OCI-M1 (cell line): ENCODE measurements at places on chromosomes 5 and 9.

GRCh38 chr5:146450002-146450401 is 2.9 kb downstream of the TCERG1 start:
- DNase-seq: no peak

DNA sequence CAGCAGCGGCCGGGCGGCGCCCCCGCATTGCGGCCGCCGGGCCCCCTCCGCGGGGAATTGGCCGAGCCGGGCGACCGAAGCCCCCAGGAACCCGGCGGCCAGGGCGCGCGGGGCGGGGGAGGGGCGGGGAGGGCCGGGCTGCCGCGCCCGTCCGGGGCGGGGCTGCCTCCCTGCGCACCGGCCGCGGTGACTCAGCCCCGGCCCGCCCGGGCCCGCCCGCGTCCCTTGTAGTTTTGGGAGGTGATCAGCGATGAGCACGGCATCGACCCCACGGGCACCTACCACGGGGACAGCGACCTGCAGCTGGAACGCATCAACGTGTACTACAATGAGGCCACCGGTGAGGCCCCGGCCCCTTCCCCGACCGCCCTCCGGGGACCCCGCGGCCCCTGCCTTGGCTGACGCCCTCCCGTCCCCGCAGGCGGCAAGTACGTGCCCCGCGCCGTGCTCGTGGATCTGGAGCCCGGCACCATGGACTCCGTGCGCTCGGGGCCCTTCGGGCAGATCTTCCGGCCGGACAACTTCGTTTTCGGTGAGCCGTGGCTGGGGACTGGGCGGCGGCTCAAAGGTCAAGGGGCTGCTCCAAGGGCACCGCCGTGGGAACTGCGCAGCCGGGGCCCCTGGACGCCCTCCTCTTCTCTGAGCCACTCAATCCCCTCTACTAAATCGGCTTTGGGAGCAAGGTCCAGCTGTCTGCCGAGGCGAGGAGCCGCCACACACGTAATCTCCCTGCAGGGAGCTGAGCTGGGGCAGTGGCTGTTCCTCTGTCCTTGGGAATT is 592 bp downstream of the TUBB4B start:
- DNase-seq: peak; percentile 59

DNA sequence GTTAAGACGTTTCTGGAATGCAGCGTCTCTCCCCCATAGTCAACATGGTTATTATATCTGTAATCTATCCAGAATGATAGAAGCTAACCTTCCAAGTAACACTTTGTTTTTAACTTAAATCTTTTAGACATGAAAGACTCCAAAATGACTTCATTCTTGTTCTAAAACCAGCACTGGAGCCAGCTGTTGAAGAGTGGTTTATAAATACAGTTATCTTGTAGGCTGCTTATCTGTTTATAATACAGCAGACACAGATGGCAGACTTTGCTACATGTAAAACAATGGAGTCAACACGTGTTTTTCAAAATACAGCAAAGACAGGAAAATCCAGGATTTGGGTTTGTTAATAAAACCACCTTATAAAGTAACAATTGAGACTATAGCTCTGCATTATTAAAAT is 48.8 kb upstream of the RETREG1 start:
- no peak for DNase-seq

GRCh38 chr9:121661328-121661727 is 9.9 kb downstream of the DAB2IP start:
- DNase-seq: no peak

GRCh38 chr5:17878541-17878940 is 244.3 kb downstream of the TAF11L14 start:
- DNase-seq: no peak

DNA sequence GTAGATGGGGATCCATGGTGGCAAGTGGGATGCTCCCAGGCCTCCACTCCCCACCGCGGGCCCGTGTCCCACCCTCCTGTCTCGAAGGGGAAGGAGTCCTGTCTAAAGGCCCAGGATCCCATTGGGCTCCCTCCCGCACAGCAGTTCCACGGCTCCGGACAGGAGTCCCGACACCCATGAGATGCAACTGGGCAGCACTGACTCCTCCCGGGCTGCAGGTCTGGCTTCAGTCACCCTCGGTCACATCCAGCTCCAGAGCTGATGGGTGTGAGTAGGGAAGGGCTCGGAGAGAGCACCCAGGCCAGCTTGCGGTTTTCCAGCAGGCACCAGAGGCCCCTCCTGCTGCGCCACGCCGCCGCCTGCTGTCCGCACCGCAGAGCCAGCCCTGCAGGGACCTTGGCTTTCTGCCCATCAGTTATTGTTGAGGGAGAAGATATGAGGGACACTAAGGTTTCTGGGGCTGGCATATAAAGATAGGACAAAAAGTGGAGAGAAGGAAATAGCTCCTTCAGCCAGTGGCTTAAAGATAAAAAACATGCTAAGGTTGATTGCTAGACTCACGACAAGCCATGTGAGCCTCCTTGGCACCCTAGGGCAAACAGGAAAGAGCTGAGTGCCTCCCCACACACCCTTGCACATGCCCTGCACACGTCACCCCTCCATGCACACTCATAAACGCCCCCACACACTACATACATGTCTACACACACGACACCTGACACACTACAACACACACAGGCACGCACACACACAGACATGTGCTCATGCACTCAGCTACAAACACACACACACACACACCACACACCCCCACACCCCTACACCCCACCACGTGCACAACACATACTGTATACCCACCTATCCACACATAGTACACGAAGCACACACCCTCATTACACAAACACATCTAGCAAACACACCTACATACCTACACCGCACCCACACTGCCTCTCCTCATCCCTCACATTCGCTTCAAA is 79.0 kb downstream of the AK8 start:
- peak; percentile 98 for DNase-seq

GRCh38 chr5:91146905-91147600 is 236.1 kb downstream of the ARRDC3 start:
- no peak for DNase-seq

DNA sequence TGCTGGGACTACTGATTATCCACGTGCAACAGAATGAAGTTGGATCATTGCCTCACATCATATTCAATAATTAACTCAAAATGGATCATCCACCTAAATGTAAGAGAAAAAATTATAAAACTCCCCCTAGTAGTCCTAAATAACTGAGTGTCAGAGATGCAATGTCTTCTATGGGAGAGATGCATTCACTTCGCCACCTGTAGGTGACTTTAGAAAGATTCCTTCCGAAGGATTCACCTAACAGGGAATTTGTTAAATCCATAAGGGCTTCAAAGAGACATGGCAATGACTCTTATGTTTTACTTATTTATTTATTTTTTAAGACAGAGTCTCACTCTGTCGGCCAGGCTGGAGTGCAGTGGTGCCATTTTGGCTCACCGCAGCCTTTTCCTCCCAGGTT is 526.0 kb downstream of the MTRR start:
- DNase-seq: no peak

- DNase-seq: no peak
Measured at GRCh38 chr5:137758715-137759306, 4.6 kb upstream of the HNRNPA0 start.

GRCh38 chr5:148978370-148979082 is 84.3 kb downstream of the SH3TC2 start:
- DNase-seq: no peak

DNA sequence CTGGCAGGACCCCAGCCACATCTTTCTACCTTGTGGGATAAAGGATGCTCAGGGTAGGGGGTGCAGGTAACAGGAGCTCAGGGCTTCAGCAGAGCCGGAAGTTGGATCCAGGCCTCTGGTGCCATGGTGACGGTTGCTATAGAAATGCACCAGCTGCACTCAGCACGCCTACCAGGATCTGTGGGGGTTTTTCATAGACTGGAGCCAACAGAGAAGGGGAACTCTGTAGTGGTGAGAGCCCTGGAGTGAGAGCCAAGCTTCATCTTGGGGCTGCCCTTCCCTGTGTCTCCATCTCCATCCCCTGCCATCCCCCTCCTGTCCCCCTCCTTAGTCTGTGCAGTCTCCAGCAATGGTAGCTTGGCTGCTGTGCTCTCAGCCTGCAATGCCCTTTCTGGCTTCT is 27.5 kb upstream of the BOD1 start:
- no peak for DNase-seq

DNA sequence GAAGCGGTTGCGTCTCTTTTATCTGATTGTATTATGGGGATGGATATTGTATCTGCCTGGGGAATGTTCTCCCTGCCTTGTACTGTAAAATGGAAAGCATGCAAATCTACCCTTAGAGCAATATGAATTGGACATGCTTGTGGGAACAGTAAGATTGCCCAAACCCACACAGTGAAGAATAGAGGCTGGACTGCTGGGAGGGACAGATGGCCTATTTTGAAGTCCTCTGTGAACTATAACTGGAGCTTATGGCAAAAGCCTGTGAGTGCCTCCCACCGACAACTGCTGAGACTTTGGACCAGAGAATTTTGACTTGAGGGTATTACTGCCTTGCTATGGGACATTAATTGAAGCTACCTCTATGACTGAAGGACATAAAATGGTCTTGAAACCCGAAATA is 168.9 kb downstream of the ERCC6L2 start:
- no peak for DNase-seq

- DNase-seq: no peak
Measured at GRCh38 chr5:20023686-20024180, 35.7 kb upstream of the CDH18 start.

DNA sequence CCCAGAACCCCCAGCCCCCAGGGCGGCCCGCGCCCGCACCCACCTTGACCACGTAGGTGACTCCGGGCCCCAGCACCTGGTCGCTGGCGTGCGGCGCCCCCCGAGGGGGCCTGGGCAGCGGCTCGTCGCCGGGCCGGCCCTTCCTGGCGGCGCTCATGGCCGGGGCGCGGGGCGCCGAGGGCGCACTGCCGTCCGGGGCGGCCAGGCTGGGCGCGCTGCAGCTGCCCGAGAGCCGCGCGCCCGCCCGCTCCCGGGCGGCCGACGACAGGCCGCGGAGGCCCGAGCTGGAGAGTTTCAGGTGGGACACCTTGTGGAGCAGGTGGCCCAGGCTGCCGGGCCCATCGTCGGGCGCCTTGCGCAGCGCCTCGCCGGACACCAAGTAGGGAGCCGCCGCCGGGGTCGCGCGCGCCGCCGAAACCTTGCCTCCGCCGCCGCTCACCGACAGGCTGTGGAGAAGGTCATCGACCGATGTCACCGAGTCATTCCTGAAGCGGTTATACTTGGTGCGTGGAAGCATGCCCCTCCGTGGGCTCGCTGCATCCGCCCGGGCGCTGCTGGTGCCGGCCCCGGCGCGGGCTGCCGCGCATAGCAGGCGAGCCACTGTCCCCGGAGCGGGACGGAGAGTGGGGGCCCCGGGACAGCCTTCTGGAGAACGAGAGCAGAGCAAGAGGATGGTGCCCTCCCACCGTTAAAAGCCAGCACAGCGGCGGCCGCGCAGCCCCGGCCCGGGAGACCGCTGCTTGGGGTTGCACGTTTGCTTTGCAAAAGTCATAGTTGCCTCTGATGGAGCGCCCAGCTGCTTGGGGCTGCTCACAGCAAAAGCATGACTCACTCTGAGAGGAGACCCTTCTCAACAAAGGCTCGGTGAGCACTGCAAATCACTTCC is at the start of gene SHC3:
Gene SHC3 (minus strand): TSS at position 875 of the 886 bp plus-strand sequence. CDS start 358 bp downstream, at position 517.
- DNase-seq: no peak

DNA sequence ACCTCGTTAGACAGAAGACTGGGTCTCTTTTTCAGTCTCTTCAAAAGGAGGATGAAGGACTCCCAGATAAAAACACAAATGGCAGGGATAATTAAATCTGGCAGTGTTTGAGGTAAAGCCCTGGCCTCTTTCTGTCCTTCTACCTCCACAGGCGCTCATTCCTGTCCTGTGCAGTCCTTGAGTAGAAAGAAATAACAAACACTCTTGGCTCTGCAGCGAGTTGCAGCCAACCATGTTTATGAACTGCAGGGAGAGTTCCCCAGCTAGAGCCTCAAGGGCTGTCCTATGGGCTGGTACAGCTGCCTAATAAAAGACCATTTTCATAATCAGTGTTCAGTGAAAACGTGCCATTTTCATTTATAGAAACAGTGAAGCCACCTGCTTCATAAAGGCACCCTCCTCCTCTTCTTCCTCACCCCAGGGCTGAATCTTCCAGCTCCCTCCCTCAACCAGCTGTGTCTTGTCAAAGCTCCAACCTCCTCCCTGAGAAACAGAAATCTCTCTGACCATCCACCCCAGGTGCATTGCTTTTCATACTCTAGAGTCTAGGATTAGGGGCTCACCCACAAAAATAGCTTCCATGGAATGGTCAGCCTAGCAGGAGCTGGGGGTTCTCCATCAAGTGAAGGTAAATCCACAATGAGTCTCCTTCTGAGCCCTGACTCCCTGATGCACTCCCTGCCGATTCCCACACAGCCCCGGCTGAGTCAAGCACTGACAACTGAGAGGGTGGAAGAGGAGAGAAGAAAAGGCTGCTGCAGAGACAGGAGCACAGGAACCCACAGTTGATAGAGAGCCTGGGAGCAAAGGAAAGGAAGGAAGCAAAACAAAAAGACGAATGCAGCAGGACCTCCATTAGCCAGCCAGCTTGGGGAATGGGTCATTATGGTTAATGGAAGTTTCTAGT is 150.7 kb downstream of the CMYA5 start:
- DNase-seq: no peak

DNA sequence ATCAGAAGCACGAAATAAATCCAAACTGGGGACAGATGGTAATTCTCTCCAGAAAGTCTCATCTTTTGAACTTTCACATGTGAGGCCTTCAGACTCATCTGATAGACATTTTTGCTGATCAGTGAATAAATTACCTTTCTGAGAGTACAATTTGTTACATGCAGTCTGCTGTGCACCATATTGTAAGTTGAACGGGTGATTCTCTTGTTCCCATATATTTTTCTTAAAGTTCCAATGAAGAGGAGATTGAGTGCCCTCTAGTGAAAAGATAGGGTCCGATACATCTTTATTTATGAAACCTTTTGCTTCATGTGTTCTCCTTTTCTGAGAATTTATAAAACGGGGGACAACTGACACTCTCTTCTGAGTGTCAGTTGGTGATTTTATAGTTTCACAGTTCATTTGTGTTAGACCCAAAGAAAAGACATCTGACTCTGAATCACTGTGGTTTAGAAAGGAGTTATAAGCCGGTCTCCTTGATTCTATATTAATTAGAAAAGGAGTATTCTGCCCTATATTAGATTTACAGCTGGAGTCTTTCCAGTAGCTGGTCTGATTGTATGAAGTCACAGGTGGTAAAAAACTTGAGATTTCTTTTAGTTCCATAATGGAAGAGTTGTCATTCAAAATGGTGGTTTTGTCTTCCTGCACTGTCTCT is 30.4 kb downstream of the GNG10 start:
- peak; percentile 78 for DNase-seq
